ENCODE measurements at places on chromosomes 7 and 10.

DNA sequence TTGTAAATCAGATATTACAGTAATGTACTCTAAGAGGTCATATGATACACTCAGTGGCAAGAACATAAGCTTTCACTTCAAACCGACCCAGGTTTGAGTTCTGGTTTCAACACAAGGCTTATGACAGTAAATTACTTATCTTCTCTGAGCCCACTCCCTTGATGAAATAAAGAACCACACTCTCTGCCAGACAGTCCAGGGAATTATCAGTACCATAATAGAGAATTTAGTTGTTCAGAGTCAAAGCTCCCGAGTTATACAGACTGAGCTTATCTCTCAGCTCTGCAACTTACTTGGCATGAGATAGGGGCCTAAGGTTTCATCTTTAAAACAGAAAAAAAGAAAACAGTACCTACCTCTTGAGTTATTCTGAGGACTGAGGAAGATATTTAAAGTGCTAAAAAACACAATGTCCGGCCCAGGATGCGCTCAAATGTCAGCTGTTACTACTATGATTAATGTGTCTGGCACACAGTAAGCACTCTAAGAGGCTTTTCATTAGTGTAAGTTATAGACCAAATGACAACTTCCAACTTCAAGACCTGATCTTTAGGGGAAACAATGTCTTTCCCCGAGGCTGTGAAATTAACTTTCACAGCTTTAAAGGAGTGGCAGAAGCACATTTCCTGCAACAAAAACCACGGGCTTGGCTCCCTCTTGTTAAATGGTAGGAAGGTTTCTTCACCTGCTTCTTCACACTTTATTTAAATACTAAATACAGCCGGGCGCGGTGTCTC lies 38.1 kb downstream of the UBE2H start:
- DNase-seq, result no peak

DNA sequence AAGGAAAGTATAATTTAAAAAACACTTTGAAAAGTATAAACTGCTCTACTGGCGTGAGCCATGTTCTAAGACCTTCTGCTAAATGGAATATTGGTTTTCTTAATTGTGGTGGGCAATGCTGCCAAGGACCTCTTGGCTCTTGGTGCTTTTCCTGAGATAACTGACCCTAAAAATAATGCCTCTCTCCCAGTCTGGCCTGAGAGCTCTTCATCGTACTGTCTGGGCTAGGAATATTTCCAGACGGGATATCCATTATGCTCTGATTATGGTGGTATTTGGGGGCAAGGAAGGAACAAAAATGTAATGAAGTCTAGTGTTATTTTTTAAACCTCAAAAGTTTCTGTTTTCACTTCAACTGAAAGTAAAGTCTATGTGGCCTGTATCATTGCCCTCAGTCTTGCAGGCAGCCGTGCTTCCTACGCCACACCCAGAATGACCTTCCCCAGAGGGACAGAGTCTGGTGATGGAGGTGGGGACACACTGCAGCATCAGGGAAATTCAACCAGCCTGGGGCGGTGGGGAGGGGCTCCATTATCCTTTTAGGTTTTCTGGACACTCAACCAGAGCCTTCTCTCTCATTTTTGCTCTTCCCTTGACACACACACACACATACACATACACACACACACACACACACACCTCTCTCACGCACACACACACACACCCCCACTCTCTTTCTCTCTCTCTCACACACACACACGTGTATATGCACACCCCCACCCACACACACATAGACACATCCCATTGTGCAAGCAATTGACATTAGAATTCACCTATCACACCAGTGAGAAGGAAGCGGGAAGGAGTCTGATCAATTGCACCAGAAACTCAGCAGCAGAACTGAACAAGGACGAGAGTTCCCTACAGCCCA lies 99.6 kb downstream of the LRRC18 start:
- DNase-seq, result no peak

DNA sequence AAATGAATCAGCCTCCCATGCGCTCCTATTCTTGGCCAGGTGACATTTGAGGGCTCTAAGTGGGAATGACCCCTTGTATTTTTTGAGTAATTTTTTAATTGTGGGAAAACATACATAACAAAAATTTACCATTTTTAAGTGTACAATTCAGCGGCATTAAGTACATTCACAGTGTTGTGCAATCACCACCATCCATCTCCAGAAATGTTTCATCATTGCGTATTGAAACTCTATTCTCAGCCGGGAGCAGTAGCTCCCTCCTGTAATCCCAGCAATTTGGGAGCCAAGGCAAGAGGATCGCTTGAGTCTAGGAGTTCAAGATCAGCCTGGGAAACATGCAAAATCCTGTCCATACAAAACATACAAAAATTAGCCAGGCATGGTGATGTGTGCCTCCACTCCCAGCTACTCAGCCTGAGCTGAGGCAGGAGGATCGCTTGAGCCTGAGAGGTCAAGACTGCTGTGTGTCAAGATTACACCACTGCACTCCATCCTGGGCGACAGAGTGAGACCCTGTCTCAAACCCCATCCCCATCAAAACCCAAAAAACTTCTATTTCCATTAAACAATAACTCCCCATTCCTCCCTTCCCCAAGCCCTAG lies 2.5 kb downstream of the ANTXRL start:
- DNase-seq, result no peak

DNA sequence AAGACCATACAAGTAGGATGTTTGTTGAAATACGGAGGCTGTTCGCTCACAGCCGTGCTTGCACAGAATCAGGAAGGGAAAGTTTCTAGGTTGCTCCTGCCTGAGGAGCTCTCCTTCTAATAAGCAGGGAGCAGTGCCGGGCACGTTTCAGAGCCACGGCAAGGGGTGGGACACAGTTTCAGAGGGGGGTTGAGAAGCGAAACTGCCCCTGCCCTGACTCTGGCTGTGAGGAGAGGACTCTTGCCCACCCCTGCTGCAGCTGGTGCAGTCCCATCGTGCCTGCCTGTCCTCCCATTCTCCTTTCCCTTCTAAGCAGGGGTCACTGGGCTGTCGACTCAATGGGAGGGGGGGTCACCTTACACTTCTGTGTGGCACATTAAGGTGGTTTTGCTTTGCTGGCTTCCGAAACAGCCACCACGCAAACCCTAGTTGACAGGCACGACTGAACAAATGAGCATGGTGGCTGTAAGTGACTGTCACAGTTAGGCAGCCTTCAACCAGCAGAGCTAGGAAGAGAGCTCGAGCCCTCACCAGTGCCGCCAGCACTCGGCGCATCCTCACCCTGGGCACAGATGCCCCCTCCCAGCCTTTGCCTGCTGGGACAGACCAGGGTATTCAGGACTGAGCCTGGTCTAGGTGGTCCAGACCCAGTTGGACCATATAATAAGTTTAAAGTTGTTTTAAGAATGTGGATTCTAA lies 37.5 kb downstream of the ZNF467 start:
- no peak for DNase-seq

DNA sequence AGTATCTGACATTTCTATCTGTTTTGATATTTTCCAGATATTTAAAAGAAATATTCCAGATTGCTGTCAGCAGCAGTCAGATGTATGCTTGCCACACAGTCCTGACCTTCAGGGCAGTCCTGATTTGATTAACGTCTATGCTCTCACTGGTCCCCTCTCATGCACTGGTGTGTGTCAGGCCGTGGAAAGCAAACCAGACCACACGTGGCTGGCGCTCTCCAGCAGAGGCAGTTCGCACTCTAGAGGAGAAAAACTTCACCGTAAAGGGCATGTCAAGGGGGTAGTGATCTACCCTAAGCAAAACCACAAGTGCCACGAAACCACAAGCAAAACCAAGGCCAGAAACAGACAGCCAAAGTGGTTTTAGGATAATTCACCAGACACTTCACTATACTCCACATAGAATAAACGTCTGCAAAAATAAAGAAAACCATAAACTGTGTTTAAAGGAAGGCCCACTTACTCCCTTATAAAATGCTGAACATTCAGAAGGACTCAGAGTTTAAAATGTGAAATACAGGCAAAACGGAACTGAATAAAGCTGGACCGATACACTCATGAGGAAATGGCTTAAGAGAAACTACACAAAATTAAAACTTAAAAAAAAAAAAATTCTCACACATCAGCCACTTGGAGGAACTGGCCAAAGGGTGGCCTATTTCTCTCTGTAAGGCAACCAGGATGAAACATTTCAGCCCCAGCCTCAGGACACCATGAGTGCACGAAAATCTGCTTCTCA lies 26.4 kb downstream of the PARP12 start:
- DNase-seq, result no peak

GRCh38 chr7:81002421-81002820 lies 83.6 kb upstream of the SEMA3C start:
- no peak for DNase-seq

- no peak for DNase-seq
These were observed 61.7 kb upstream of the TES start for GRCh38 chr7:116148626-116149025.

DNA sequence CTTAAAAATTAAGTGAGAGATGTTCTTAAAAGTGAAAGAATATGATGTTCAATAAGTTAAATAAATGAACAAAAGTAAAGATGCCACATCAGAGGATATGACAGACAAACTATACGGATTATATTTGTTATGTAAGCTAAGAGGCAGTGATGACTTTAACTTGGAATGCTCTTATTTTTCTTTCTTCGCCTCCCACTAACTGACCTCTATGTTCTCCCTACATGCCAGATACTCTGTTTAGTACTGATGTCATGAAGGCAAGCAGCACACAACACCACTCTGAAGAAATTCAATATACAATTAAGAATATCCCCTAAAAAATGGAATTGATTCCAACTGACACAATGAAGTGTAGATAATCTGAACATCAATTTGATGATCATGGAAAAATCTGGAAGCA lies 223.4 kb downstream of the DOCK4 start:
- DNase-seq, result no peak

Measured in GM12892 (cell line).